ENCODE measurements at places on chromosomes 7 and 10.

- DNase-seq = no peak
These were observed 7.2 kb downstream of the GCC1 start for GRCh38 chr7:127578036-127578684.

- DNase-seq = no peak
These were observed 262.8 kb downstream of the DYNC1I1 start for GRCh38 chr7:96034940-96035727.

- DNase-seq = no peak
These were observed 19.8 kb downstream of the ZNF107 start for GRCh38 chr7:64685741-64686140.

DNA sequence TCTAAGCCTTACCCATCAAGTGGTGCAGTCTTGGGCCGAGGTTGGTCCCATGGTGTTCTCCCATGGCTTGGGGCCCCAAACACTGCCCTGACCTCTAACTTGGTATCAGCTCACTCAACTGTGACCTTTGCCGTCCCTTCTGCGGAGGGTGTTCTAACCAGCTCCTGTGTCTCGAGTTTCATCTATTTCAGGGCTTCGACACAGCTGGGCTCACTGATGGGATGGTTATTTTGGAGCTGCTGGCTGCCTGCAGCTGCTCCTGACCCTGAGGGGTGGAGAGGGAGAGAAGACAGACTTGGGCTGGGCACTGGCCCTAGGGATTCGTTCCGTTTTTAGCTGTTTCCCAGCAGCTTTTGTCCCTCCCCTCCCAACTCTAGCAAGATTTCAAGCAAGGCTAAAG, 86.9 kb downstream of the NEURL1 start:
- no peak for DNase-seq

DNA sequence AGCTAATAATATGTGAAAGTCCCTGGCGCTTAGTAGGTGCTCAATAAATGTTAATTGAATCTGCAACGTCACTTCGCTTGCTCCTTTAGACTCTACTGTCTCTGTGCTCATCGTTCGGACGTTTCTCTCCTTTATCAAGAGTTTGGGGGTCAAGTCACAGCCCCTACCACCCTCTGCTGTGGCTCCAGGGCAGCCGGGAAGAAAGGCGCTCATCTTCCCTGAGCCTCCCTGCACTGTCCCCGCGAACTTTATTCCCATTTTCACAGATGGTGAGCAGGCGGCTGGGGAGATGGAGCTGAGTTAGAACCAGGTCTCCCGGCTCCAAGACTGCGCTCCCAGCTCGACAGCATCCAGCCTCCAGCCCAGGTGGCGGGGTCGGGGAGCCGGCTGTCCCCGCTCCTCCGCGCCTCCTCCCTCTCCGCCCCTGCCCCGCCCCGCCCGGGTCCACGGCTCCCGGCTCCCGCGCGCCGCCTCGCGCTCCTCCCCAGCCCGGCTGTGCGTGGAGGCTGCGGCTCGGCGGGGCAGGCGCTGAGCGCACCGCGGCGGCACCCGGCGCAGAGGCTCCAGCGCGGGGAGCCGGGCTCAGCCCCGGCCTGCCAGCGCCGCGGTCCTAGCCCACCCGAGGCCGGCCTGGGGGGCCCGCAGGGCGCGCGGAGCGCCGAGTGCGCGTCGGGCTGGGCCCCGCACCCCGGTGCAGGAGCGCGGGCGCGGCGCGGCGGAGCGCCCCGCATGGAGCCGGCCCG, at the start of gene CLEC2L:
Gene CLEC2L, plus strand, starts transcription at position 487 of the 743 bp plus-strand sequence. Its CDS starts 243 bp downstream, at position 730.
- DNase-seq = no peak

DNA sequence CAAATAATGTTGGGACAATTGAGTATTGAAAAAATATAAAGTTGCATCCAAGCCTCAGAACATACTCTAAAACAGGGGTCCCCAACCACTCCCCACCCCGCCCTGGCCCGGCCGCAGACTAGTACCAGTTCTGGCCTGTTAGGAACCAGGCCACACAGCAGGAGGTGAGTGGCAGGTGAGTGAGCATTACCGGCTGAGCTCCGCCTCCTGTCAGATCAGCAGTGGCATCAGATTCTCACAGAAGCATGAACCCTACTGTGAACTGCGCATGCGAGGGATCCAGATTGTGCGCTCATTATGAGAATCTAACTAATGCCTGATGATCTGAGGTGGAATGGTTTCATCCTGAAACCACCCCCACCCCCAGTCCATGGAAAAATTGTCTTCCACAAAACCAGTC, 19.4 kb downstream of the HIPK2 start:
- DNase-seq = no peak

- no peak for DNase-seq
These were observed 16.0 kb downstream of the TRIL start for GRCh38 chr7:28942168-28942567.

DNA sequence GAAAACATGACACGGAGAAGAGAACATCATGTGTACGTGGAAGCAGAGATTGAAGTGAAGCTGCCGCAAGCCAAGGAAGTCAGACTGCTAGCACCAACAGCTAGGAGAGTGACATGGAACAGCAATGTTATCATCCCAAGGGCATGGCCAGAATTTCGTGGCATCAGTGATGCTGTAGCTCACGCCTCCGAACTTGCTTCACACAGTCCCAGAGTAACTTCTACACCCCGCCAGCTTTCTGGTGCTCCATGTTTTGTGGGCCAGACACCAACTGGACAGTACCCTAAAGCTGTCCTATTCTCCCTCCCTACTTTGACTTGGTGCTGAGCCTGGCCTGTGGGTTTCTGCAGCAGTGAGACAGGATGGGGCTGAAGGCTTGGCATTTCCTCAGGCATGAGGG, 33.0 kb upstream of the EMX2 start:
- peak; percentile 16 for DNase-seq

DNA sequence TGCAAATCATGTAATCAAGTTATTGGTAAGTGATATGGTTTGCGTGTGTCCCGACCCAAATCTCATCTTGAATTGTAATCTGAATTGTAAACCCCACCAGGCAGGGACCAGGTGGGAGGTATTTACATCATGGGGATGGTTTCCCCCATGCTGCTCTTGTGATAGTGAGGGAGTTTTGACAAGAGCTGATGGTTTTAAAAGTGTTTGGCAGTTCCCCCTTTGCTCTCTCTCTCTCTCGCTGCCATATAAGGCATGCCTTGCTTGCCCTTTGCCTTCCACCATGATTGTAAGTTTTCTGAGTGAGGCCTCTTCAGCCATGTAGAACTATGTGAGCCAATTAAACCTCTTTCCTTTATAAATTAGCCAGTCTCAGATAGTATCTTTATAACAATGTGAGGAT, 302.6 kb downstream of the THSD7A start:
- DNase-seq = no peak

DNA sequence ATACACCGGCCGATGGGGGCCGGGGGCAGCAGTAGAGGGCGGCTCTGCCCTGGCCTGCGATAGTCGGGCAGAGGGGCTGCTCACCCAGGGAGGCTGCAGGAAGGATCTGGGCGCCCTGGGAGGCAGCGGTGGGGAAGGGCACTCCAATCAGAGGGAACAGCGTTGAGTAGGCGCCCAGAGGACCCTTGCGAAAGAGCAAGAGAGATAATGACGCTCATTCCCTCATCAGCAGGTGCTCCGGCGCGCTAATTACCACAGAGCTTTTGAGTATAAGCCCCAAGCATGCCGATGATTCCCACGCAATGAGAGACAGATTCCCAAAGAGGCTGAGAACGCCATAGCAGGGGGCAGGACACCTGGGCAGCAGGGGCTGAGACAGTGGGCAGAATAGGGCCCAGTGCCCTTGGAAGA, 215.3 kb downstream of the MAD1L1 start:
- DNase-seq = peak; percentile 20

DNA sequence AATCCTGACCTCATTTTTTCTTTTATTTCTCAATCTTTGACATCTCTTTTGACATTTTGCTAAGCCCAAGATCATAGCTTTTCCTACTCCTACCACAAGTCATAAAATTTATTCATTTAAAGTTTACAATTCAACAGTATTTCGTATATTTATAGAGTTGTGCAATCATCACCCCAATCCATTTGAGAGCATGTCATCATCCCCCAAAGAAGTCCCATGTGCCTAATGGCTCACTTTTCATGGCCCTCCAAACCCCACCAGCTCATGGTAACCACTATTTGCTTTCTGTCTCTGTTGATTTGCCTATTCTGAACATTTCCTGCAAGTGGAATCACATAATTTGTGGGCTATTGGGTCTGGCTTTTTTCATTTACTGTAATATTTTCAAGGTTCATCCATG, 52.5 kb upstream of the GLI3 start:
- DNase-seq = no peak

- DNase-seq = no peak
These were observed 3.1 kb upstream of the ARID5B start for GRCh38 chr10:61898435-61898778.

DNA sequence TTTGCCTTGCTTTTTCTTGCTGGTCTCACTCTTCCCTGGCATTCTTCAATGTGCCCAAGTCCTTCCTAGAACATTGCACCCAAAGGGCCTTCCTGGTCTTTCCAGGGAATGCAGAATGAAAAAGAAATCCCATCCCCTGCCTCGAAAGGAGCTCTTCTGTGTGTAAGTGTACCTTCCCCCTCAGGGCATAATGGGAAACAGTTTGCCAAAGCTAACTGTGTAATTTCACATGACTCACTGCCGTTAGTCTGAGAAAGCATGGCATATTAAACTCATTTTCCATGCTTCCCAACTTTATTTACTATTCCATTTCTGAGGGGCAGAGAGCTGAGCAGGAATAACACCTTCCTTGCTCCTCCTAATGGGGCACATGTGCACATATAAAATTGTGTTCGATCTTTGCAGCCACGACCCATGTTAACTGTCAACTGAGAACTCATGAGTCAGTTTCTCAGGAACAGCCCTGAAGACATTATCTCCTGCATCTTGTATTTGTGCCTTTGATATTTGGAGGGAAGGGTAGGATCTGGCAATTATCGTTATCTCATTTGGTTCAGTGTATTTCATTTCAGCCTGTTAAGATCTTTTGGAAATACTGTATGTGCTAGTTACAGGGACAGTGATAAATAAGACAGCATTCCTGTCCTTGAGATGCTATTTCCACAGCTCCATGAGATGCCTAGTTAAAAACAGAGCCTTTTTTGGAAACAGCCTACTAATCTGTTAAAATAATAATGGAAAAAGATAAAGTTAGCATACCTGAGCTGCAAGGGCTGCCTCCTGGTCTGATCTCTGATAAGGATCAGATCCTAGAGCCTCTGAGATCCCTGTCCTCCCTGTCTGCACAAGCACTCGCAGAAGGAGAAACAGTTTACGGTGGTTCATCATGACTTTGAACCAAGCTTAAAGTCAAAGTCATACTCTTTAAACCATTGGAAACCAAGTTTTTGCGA, 42.3 kb downstream of the IKZF1 start:
- DNase-seq = peak; percentile 80

GRCh38 chr7:156101355-156101754, 289.1 kb upstream of the SHH start:
- no peak for DNase-seq

DNA sequence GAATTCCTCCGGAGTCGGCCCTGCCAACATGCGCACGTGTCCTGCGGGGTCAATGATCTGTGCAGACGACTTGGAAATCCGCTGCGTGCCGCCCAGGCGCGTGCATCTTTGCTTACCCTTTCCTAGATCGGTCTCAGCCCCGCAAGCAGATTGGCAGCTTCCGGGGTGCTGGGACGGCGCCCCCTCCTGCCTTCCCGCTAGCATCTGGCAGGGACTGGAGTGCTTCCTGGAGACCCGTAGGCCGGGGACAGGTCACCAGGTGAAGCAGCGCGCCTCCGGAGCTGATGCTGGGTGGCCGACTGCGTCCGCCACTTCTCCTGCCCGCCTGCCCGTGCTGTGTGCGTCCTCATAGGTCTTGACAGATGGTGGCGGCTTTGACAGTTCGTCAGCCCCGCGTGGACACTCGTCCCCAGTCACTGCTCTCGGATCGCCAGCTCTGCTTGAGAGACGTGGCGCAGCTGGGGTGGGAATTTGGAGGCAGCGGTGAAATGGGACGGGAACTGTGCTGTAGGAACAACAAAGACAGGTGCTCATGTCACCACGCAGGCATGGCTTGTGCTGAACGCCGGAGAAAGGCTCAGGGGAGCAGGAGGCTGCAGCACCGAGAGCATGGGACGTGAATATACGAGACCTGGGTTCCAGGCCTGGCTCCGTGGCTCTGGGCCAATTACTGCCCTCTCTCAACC, 21.9 kb upstream of the KCNK18 start:
- peak; percentile 55 for DNase-seq

GRCh38 chr10:28214219-28214618, 88.6 kb downstream of the MPP7 start:
- DNase-seq = no peak

- DNase-seq = peak; percentile 91
These were observed 587.2 kb downstream of the SORCS1 start for GRCh38 chr10:106577266-106577665.

- no peak for DNase-seq
These were observed 31.9 kb downstream of the CPED1 start for GRCh38 chr7:121020249-121020988.

GRCh38 chr10:61378865-61379264, 74.3 kb downstream of the TMEM26 start:
- no peak for DNase-seq

- DNase-seq = no peak
These were observed 139.2 kb downstream of the CHCHD3 start for GRCh38 chr7:132942701-132943100.

- DNase-seq = no peak
These were observed 1.1 kb downstream of the AIFM2 start for GRCh38 chr10:70131560-70131937.

DNA sequence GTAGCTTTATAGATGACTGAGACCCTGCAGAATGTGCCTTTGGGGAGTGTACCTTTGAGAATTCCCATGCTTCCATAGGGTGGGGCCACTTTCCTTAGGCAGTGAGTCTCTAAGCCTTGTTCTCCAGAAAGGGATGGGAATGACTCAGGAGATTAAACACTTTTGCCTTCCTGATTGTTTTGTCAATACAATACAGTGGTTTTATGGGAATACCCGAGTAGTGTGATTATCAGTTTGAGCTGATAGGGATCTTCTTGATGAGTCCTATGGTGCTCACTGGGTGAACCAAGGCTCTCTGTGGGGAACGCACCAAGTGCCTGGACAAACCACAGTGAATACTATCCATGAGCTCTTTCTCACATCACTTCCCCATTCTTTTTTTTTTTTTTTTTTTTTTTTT, 6.3 kb downstream of the MYOF start:
- peak; percentile 88 for DNase-seq

GRCh38 chr10:117239721-117240620, 943 bp upstream of the SLC18A2 start:
- DNase-seq = no peak

DNA sequence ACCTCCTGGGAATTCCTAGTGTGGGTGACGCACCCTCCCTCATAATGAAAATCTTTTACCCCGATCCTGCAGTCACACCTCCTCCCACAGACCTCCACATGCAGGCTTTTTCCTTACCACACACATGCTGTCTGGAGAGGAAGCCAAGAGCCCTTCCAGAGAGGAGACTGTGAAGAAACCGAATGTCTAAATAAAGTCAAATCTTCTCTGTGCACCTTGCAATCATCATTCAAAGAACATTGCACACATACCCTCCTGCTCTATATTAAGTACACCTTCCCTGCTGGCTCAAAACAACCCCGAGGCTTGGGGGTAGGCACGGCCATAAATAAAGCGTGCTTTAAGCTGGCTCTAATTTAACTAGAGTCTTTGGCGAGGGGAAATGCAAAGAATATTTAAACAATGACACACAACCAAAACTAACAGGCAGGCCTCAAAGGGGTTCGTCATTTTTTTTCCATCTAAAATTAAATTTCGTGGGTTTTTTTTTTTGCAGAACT, 34.9 kb downstream of the CALML3 start:
- peak; percentile 56 for DNase-seq

Data from islet precursor cell (in vitro differentiated cells).